ENCODE measurements at places on chromosomes 12 and 14. TPM values are rescaled to one million over a fixed set of nuclear protein-coding genes. Genes with fewer than 3 reads are reported as not detected.

The TAS2R7 gene
- total RNA-seq, result not detected

The RAD51B gene
- total RNA-seq, result 20.7 TPM

The PIWIL1 gene
- not detected for total RNA-seq

The CLEC2A gene
- total RNA-seq, result not detected

The CCDC177 gene
- not detected for total RNA-seq

DNA sequence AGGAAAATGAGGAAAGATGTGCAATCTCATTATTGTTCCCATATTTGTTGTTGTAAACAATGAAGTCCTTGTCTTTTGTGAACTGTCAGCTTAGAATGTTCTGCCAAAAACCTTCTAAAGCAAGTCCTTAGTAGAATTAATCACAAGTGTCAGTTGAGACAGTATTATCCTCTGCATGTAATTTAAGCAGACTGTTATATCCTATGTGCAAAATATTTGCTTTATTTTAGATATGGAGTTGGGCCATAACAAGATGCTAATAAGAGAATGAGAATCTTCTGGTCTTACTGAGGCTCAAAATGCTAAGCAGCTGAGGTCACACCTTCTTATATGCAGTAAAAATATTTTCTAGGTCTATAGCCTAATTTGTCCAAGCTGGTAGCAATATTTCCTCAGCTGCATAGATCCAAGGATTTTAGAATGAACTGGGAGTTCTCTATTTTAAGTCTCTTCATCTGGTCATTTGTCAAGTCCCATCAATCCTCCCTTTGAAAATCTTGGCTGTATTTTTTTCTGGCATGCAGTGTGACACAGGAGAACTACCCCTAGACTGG is 222.3 kb upstream of the NAV3 start:
- H3K36me3 ChIP-seq, result no peaks in the 10 kb centered on the region
- DNase-seq, result no peak
- no peaks in the 10 kb centered on the region for H3K27me3 ChIP-seq
- H3K4me3 ChIP-seq, result no peak overlapping the region

GRCh38 chr12:2582631-2583030 is 212.1 kb upstream of the FKBP4 start:
- no peak overlapping the region for H3K4me3 ChIP-seq
- DNase-seq, result no peak
- no peak overlapping the region for H3K27ac ChIP-seq
- H3K36me3 ChIP-seq, result no peaks in the 10 kb centered on the region
- H3K27me3 ChIP-seq, result peaks cover 62% of the 10 kb centered on the region
- H3K4me1 ChIP-seq, result peaks cover 9% of the 10 kb centered on the region

GRCh38 chr14:103427485-103428443 is 42.5 kb downstream of the MARK3 start:
- H3K27ac ChIP-seq, result peak overlapping the region; percentile 27
- H3K4me1 ChIP-seq, result peaks cover 29% of the 10 kb centered on the region
- H3K36me3 ChIP-seq, result peaks cover 2% of the 10 kb centered on the region
- peak overlapping the region; percentile 45 for H3K4me3 ChIP-seq
- no peaks in the 10 kb centered on the region for H3K27me3 ChIP-seq

DNA sequence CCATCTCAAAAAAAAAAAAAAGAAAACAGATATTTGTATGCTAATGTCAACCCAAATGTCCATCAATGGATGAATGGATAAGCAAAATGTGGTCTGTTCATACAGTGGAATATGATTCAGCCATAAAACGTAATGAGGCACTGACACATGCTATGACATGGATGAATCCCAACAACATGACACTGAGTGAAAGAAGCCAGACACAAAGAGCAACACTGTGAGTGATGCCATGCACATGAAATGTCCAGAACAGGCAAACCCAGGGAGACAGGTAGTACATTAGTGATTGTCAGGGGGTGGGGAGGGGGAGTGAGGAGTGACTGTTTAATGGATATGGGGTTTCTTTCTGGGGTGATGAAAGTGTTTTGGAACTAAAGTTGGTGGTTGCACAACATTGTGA is 50.2 kb downstream of the ARL6IP4 start:
- peaks cover 10% of the 10 kb centered on the region for H3K4me1 ChIP-seq
- DNase-seq, result no peak
- no peaks in the 10 kb centered on the region for H3K36me3 ChIP-seq
- no peaks in the 10 kb centered on the region for H3K27me3 ChIP-seq
- no peak overlapping the region for H3K27ac ChIP-seq

GRCh38 chr14:59484639-59485175 is 390 bp downstream of the JKAMP start:
- no peak for DNase-seq
- H3K27ac ChIP-seq, result peak overlapping the region; percentile 87
- peaks cover 14% of the 10 kb centered on the region for H3K36me3 ChIP-seq

- no peak overlapping the region for H3K27ac ChIP-seq
- no peaks in the 10 kb centered on the region for H3K4me1 ChIP-seq
- no peak overlapping the region for H3K4me3 ChIP-seq
- H3K27me3 ChIP-seq, result no peaks in the 10 kb centered on the region
- DNase-seq, result no peak
- no peaks in the 10 kb centered on the region for H3K36me3 ChIP-seq
These were observed 276.7 kb downstream of the RASSF9 start for GRCh38 chr12:85559536-85559935.

DNA sequence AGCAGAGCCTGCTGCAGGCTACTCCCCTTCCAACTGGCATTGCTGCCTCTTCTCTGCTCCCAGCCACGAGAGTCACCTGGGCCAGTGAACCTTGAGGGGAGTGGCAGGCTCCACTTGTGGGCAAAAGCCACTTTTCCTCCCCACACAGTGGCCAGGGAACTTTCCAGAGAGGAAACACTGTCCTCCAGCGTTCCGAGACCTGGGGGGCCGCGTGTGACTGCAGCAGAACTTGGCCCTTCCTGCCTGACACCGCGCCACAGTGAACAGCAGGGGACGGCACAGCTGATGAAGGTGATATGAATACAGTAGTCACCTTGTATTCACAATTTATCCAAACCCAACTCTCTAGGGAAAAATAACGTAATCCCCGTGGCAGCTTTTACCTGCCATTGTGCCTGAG is 114.9 kb downstream of the PIWIL1 start:
- DNase-seq, result no peak
- H3K27me3 ChIP-seq, result no peaks in the 10 kb centered on the region
- H3K4me3 ChIP-seq, result no peak overlapping the region

DNA sequence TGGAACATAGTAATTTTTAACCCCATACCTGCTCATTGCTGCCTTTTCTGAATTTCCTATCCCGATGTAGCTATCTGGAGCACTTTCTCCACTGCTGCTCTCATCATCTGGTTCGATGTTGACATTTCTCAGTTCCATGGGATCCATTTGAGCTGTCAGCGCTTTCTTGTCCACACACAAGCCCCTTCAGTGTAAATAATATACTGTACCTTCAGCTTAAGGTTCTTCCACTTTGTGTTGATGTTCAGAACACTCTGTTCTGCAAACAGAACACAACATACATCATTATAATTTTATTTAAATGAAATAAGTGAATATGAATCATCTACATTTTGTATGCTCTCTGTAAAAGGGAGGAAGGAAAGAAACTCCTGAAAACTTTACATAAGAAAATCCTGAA is 32.9 kb downstream of the SLC38A4 start:
- H3K27me3 ChIP-seq, result peaks cover 25% of the 10 kb centered on the region
- peaks cover 2% of the 10 kb centered on the region for H3K36me3 ChIP-seq
- H3K27ac ChIP-seq, result no peak overlapping the region
- H3K4me3 ChIP-seq, result no peak overlapping the region

DNA sequence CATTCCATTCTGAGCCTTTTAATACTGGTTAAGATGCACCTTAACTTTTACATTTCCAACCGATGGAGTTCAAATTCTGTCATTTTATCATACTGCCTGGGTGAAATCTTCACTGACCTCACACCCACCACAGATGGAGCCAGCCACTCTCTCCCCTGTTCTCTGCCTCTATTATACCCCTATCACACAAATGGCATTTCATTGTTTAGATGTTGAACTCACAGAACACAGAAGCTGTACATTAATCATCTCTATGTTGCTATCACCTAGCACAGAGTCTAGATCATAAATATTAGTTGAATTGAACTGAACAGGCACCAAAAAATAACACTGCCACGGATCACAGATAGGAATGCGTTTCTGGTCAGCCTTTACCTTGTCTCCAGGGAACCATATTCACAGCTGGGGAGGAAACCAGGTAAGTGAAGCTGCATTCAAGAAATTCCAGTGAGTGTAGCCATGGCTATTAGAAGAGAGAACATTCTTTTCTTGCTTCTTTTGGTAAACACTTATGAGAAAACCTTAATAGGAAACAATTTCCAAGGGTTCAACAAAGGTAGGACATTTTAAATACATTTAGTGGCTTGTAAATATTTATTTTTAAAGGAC is 194.9 kb upstream of the RMST start:
- H3K4me3 ChIP-seq, result no peak overlapping the region
- H3K27ac ChIP-seq, result no peak overlapping the region
- H3K4me1 ChIP-seq, result no peaks in the 10 kb centered on the region
- H3K36me3 ChIP-seq, result no peaks in the 10 kb centered on the region
- no peak for DNase-seq

DNA sequence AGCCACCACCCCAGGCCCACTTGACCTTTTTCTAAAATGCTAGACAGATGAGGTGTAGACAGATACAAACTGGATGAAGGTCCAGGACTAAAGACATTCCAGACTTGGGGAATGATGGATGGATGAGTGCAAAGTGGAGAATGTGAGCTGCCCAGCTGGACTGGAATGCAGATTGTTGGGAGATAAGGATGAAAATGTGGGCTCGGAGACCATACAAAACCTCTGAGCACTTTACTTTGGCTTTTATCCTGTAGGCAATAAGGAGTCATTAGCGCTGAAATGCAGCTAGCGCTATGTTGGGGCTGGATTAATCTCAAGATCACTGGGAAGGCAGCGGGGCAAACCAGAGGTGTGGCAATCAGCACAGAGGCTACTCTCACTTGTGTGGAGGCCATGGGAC is 64.7 kb upstream of the GNPNAT1 start:
- H3K27ac ChIP-seq, result no peak overlapping the region
- no peaks in the 10 kb centered on the region for H3K27me3 ChIP-seq
- H3K36me3 ChIP-seq, result no peaks in the 10 kb centered on the region
- DNase-seq, result no peak
- H3K4me1 ChIP-seq, result peaks cover 10% of the 10 kb centered on the region

Measured in T-helper 17 cell (primary cell).